ENCODE measurements at places on chromosomes 3 and 15. TPM values are rescaled to one million over a fixed set of nuclear protein-coding genes. Genes with fewer than 3 reads are reported as not detected.

- DNase-seq = no peak
These were observed 27.2 kb upstream of the SLC41A3 start for GRCh38 chr3:126111126-126111551.

ATP10A gene
- polyA plus RNA-seq = 8.2 TPM

- no peak for DNase-seq
These were observed 61.2 kb downstream of the TSC22D2 start for GRCh38 chr3:150469031-150469930.

DNA sequence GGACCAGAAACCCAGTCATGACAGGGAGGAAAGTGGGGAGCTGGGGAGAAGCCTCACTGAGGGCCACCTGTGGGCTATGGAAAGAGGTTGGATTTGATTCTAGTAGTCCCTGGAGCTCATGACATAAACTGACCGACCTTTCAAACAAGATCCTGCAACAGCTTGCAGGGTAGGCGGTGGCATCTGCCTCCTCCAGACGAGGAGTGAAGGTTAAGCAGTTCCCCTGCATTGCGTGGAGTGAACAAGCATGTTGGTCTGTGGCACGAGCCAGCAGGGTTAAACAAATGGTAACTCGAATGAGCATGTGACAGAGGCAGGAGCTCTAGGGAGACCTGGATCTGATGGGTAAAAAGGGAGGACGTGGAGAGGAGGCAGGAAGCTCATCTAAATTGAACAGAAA is 12.7 kb downstream of the TGM4 start:
- no peak for DNase-seq

DNA sequence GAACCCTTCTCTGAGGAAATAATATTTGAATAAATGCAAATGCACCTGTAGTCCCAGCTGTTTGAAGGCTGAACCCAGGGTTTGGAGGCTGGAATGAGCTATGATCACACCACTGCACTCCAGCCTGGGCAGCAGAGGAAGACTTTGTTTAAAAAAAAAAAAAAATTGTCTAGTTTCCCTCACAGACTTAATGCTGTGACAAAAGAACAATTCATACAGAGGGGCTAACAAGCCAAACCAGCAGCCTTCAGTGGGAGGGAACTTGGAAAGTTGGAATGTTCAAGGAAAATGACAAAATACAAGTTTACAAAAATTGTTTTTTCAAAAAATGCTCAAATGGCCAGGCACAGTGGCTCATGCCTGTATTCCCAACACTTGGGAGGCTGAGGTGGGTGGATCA is 228.0 kb upstream of the CGNL1 start:
- no peak for DNase-seq

DNA sequence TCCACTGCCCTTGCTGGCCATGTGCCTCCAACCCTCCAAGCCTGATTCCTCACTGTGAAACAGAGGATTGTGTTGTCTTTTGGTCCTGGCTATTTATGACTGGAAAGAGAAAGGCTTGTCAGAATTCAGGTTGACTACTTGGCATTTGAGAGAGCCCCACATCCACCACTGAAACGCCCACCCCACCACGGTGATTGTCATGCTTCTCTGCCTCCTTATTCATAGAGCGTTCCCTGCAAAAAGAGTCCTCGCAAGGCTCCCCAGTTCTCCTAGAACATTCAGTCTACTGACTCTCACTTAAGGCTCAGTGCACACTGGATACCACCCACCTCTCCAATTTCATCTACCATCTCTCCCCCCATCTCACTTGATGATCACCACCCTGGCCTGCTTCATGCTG is 162.9 kb upstream of the WNT5A start:
- no peak for DNase-seq

DNA sequence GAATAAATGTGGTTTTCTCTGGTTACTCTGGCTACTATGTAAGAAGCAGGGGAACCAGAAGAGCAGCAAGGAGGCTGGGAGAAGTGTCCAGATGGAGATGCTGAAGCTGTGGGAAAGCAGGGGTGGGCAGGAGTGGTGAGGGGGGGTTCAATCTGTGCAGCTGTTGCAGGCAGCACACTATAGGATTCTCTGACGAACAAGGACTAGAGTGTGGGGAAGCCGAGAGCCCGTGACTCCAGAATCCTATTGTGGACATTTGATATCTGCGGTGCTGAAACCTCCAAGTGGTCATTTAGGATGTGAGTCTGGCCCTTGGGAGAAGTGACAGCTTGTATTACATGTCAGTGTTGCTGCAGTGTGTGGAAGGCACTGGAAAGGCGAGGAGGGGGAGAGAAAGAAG is 60.5 kb downstream of the GABRB3 start:
- DNase-seq = no peak

GRCh38 chr15:32723171-32723948 is 5.6 kb downstream of the GREM1 start:
- DNase-seq = no peak

GRCh38 chr3:20388971-20389370 is 203.0 kb upstream of the SGO1 start:
- no peak for DNase-seq

DNA sequence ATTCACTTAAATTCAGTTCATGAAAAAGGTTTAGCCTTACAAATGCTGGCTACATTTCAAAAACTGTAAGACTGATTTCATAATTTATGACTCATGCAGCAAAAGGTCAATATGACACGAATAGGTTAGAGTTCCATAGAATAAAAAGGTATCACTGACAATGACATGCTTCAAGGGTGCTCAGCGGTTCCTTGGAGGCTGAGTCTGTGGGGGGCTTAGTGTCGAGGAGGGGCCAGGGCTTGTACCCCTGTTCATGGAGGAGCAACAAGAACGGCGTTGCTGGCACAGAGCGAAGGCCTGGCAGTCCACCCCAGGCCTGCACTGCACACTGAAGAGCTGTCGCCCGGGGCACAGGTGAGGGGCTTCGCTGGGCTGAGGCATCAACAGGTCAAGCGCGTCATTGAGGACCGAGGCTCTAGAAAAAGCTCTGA is 174.2 kb downstream of the NR1D2 start:
- DNase-seq = no peak

CHDH gene
- polyA plus RNA-seq = not detected

- DNase-seq = peak; percentile 45
These were observed 4.2 kb downstream of the RAP2B start for GRCh38 chr3:153166206-153166605.

MCF2L2 gene
- 0.78 TPM for polyA plus RNA-seq

DNA sequence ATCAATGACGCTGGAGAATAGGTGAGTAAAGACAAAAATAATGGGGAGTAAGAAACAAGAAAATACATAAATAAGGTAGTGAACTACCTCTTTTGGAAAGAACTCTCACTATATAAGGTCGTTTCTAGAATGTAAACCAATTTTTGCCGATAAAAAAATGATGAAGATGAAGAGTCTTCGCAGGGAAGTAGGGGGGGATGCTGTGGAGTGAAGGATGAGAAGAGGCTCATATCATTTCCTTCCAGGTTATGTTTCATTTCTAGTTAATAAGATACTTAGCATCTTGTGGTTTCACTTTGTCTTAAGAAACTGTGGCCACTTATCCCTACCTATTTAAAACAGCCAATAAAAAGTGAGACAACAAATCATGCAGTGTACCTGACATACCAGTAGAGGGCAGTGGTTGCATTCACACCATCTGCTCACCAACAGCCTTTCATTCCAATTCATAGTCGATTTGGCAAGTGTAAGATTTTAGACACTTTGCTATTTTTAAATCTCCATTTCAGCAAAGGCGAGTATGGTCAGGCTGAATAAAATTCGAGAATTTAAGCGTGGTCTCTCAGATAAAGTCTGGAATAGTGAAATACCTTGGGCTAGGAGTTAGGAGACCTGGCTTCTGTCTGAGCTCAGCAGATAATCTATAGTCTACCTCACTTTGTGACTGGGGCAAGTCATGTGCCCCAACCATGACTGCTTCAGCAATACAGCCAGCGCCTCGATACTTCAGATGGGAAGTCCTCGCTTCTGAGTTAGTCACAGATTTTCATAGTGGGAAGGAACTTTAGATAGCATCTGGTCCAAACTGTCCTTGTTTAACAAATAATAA is 28.9 kb upstream of the ICE2 start:
- DNase-seq = peak; percentile 12

FGF12 gene
- polyA plus RNA-seq = not detected

CYP8B1 gene
- not detected for polyA plus RNA-seq

- DNase-seq = no peak
These were observed 163.5 kb downstream of the GOLGA6L4 start for GRCh38 chr15:84398763-84399701.

ZNF654 gene
- polyA plus RNA-seq = 11.6 TPM

GRCh38 chr15:63238796-63239195 is 38.6 kb upstream of the APH1B start:
- no peak for DNase-seq

C3orf62 gene
- polyA plus RNA-seq = 1.8 TPM

ZNF710 gene
- polyA plus RNA-seq = 2.6 TPM

MYO5C gene
- polyA plus RNA-seq = 0.48 TPM

GCSAM gene
- 17.8 TPM for polyA plus RNA-seq

DNA sequence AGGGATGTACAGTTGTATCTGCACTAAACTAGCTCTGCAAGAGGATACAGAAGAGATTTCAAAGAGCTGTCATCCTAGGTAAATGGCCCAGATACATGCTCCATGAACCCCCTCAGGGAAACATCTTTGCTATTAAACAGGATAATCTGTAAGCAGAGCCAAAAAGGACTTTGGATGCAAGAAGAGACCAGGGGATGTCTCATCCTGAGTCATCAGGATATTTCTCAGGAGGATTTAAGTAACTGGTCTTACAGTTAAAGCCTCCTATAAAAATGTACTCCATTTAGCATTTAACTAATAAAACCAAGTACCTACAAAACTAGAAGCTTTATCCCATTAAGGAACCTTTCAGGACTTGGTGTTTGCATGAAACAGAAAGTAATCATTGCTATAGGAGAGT is 48.2 kb upstream of the PHLDB2 start:
- DNase-seq = no peak

TMEM158 gene
- not detected for polyA plus RNA-seq

GRCh38 chr3:89002191-89002590 is 105.2 kb upstream of the EPHA3 start:
- no peak for DNase-seq

NEK11 gene
- 1.4 TPM for polyA plus RNA-seq

GRCh38 chr3:46693038-46693891 is at the start of gene ALS2CL:
TSS of gene ALS2CL (minus strand) at chr3:46693679. CDS start at chr3:46689440, 4,239 bp downstream.
- DNase-seq = peak; percentile 82

KLF15 gene
- polyA plus RNA-seq = not detected

GRCh38 chr3:10623578-10624275 is 118.3 kb upstream of the ATP2B2 start:
- no peak for DNase-seq

GRCh38 chr15:79418693-79419279 is 13.3 kb upstream of the MINAR1 start:
- DNase-seq = no peak

GRCh38 chr15:49225572-49226281 is 55.7 kb downstream of the GALK2 start:
- no peak for DNase-seq

UBA7 gene
- 40.7 TPM for polyA plus RNA-seq

XIRP1 gene
- polyA plus RNA-seq = not detected

MELTF gene
- 0.36 TPM for polyA plus RNA-seq

CCR9 gene
- 1.4 TPM for polyA plus RNA-seq

C15orf62 gene
- 0.79 TPM for polyA plus RNA-seq

IL12A gene
- 0.79 TPM for polyA plus RNA-seq

TIMMDC1 gene
- 81.1 TPM for polyA plus RNA-seq

- DNase-seq = no peak
These were observed 84.3 kb downstream of the SHQ1 start for GRCh38 chr3:72763751-72764440.

DNA sequence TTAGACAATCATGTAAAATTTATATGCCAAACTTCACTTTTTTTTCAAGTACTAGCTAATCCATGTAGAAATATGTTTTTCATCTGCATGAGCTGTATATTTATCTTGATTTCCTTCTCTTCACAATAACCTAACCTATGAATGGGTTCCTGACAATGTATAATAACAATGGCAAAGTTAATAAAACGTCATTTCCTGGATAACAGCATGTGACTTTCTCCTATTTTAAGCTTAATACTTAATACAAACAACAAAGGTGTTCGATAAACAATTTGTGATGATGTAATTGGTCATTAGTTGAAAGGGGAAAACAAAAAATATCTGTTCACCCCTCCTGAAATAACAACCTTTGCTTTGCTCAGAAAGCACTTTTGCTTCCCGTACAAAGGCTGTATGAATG is 20.4 kb downstream of the CD200 start:
- DNase-seq = no peak

BNIP2 gene
- polyA plus RNA-seq = 107 TPM

DNA sequence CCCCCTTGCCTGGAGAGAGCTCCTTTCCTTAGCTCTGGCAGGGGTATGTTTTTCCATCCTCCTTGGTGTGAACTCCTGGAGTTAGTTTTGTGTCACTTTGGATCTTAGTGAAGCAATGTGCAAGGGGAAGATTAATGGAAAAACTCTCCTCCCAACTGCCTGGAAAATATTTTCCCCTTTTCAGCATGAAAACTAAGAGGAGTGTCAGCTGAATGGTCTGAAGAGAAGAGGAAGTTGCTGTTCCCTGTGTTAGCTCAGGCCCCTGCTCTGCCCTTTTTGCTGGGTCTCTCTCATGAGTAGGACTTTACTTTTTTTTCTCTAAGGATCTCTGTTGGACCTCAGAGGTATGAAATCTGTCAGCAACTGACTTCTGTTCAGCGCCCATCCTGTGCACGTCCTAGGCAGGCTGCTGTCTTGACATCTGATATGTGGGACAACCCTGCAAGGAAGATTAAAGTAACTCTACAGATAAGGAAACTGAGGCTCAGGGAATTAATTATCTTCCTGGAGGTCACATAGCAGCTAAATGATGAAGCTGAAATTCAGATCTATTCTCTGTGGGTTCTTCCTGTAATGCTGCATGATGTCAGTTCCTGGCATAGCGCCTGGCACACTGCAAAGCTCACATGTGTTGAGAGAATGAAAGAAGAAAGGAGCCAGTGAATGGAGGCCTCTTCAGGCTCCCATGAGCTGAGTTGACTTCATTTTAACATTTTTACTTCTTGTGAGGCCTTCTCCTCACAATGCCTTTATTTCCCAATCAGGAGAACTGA is 109.7 kb upstream of the GALNT15 start:
- no peak for DNase-seq

EPHB3 gene
- 0.31 TPM for polyA plus RNA-seq

- no peak for DNase-seq
These were observed 12.6 kb upstream of the RTP3 start for GRCh38 chr3:46484911-46485778.

- no peak for DNase-seq
These were observed 31.9 kb downstream of the SGO1 start for GRCh38 chr3:20154078-20154477.

- no peak for DNase-seq
These were observed 148.0 kb upstream of the STRIT1 start for GRCh38 chr3:155441506-155441905.

DNA sequence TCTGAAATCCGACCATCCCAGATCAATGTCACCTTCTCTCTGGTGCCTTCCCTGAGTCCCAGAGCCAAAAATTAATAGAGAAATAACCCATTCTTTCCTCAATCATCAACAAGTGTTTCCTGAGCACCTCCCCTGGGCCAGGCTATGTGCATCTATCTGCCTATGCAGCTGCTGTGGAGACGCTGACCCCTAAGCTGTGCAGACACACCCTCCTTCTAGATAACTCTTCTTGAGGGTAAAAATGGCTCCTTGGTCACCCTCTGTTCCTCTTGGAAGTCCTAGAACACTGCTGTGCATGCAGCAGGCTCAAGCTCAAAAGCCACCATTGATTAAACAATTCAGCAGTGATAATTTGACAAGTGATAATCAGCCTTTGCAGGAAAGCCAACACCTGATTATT is 18.4 kb downstream of the CA12 start:
- no peak for DNase-seq
